Stimulated activated memory B cell treated with anti-CD40 and anti-IgM and Interleukin-4, amounts not matched to agents 10 μg/mL and 1 μg/mL and 100 μg/mL, for 72 hours (primary cell): ENCODE measurements at places on chromosomes 3 and 15.

- ATAC-seq, result no peak
These were observed 40.6 kb downstream of the GOLGA8S start for GRCh38 chr15:23395030-23395692.

GRCh38 chr3:192915304-192915703 is 2.4 kb downstream of the MB21D2 start:
- ATAC-seq, result no peak

GRCh38 chr15:95989392-95989791 is 341.1 kb upstream of the NR2F2 start:
- no peak for ATAC-seq

GRCh38 chr3:45690336-45691035 is 1.3 kb downstream of the SACM1L start:
- ATAC-seq, result no peak

DNA sequence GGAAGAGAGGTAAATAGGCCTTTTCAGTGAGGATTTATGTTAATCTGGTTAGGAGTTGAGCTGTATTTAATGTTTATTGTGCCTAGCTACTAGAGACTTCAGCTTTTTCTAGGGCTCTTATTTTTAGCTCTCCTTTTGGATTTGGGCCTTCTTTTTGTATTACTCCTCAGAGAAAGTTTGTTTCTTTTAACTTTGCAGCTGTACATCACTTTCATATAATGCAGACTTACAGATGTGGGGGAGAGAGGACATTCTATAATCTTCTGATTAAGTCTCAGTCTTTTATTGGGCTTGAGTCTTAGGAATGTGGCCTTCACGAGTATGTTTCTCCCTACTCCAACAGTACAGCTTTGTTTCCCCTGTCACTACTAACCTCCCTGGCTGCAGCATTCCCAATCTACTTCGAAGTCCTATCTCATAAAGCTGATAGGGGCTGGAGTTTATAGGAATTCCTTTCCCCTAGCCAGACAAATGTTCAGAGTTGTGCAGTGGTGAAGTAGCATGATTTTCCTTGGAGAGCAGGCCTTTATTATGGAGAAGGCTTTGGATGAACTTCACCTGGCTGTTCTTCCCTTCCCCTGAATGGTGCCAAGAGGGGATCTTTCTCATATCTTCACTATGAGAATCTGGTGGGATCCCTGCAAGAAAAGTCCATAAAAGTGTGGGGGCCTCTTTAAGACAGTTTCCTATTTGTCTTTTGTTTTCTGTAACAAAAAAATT is 82.2 kb upstream of the CBLB start:
- ATAC-seq, result no peak

DNA sequence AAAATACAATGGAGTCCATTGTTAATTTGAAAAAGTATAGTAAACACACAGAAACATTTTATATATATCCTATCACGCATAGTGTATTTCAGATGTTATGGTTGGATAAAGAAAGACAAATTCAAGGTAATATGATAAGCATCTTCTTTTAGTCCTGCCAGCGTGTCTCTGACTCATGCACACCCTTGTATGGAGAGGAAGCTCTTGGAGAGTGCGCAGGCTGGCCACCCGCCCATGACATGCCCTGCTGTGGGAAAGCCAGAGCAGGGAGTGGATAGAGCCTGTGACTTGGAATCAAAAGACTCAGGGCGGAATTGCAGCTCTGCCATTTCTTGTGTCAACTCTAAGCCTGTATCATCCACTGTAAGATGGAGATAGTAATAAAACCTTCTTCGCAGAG is 23.0 kb upstream of the COPG1 start:
- ATAC-seq, result no peak

- ATAC-seq, result no peak
These were observed 347.4 kb downstream of the LRTM1 start for GRCh38 chr3:54580453-54580852.

DNA sequence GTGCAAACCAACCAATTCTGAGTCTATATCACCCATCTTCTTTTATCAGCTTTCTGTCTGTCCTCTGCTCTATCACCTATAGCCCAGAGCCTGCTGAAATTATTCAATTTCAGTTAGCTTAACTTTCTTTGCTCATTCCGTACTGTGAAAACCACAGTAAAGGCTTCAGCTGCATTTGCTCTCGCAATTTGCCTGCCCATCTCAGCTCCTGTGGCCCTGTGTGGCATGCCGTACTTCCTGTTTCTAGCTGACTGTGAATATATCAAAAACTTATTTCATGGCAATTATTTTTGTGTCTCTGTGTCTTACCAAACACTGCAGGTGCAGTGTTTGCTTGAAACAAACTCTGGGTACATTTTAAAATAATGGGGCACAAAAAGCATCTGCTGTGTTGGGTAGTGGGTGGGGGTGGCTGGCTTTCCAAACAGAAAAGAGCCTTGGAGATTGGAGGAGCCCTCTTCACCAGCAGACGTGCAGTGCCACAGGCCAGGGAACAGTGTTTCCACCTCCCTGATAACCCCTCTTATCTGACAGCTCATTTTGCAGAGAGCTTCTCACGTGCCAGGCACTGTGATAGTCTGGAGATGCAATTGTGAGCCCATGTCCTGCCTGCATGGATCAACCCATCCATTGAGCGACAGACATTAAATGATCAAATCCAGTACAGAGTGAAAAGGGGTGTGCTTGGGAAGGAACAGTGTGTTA is 45.2 kb downstream of the GASK1A start:
- ATAC-seq, result no peak

DNA sequence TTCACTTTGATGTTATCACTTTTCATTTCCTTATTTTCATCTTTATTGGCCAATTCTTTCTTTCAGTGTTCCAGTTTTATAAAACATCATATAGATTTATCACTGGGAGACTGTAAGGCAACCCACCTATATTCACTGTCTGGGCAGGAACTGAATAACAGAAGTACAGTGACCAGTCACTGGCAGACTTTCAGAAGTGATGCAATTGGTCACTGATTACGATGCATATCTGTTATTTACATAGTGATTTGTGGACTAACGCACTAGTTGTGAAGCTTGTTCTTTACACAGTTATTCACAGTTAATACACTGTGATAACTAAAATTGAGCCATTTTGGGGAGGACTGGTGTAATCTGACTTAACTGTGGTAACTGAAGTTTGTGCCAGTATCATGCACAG is 190.2 kb upstream of the DPH6 start:
- ATAC-seq, result no peak

DNA sequence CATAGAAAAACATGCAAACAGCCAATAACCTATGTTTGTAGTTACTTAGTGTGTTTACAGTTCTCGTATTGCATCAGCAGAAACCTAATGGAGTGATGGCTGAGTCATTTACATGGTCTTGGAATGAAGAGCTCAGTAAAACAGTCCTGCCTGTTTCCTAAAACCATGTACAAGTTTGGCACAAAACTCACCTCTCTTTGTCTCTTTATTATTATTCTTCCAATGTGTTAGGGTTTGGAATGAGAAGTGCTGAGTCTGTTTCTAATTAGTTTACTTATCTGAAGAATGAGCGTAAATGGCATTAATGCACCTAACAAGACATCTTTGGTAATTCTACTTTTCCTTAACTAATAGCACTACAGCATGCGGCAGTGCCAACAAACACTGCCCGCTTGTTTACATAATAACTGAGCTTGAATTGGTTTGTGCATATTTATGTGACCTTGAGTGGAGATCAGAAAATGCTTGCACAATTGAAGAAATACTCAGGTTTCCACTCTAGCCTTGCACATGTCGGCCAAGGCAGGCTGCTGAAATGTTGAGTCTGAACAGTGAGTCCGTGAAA is 385.4 kb upstream of the SEMA6D start:
- no peak for ATAC-seq

DNA sequence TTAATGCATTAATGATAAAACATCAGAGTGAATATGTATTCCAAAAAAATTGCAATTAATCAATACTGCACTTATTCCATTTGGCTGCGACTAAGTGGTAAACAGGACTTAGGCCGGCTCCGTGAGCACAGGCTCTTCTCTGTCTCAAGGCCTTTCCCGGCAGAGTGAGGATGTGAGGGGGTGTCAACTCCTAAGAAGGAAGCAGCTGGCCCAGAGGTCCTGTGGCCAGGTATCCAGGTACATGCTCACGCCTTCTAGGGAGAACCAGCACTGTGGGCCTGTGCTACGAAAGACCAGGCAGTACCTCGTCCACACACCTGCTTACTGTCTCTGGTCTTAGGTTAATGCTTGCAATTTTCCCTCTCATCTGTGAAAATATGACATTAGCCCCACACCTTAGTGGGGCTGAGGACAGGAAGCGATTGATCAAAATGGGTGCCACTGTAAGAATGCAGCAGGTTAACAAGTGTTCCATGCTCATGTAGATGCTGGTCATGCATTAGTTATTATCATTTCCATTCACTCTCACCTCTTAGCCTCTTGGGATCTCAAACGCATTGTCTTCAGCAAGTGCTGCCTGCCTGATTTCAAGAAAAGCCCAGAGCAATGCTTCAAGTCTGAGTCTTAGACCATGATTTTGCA is 175.3 kb downstream of the ABHD5 start:
- no peak for ATAC-seq

- peak; percentile 68 for ATAC-seq
These were observed 59.7 kb upstream of the TMEM108 start for GRCh38 chr3:132978464-132978863.

DNA sequence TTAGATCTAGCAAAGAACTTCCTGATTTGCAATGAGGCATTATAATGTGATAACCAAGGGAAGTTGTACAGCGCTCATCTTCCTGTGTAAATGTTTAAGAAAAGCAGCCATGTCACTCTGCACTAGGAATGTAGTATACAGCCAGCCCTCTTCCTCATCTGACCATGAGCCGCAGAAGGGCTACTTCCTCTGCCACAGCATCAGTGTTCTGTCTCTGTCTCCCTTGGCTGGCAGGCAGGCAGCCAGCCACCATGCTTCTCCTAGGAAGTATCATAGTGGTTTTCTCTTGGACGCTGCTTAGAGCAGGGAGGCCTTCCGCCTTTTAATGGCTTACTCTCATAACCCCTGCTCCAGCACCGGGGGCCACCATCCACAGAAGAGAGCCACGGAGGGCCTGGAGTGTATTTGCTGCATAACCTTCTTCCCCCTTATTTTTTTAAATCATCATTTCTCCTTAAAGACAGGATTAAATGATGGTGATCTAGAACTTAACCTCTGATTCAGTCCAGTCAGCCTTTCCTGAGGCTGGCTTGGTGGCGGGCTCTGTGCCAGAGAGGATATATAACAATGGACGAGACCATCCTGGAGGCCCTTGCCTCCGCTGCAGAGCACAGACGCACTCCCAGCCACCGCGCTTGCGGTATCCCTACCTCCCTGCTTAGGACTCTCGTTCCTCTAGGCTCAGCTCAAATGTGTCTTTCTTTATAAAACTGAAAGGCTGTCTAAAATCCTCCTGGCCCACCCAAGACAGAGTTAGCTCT is 57.3 kb upstream of the PLXNA1 start:
- ATAC-seq, result no peak

- ATAC-seq, result no peak
These were observed 37.5 kb downstream of the SERPINI1 start for GRCh38 chr3:167772992-167773391.

DNA sequence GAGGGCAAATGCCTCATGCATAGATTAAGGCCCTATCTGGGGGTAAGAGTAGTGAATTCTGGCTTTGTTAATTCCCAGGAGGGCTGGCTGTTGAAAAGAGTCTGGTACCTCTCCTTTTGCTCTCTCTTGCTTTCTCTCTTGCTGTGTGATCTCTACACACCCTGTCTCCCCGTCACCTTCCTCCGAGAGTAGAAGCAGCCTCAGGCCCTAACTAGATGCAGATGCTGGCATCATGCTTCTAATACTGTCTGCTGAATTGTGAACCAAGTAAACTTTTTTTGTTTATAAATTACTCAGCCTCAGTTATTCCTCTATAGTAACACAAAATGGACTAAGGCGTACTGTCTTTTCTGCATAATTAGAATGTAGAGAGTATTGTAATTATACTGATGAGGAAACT is 908.1 kb downstream of the DIPK2A start:
- ATAC-seq, result no peak

- ATAC-seq, result peak; percentile 87
These were observed 66.2 kb upstream of the CSTA start for GRCh38 chr3:122258757-122259371.

DNA sequence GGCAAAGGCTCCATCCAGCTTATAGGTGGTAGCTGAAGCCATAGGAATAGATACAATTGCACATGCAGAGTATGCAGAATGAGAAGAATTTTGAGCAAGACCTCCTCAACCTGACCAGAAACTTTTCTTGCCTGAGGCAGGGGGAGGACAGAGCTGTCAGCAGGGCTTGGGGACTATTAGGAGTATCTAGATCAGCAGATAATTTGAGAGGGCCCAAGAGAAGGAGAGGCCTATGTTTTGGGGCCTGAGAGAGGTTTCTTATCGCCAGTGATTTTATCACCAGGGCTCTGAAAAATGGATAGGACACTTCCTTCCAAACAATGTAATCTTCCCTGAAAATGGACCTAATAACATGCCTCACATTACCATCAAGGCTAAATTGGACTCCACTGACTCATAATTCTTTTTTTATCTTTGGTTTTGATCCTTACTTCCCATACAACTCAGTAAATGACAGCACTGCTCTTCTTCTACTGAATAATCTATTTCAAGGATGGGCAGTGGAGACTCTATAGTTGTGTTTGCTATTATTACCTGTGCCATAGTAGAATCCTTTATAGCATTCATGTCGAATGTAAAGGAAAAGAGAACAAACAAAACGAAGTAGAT is 15.8 kb upstream of the RAMAC start:
- no peak for ATAC-seq

DNA sequence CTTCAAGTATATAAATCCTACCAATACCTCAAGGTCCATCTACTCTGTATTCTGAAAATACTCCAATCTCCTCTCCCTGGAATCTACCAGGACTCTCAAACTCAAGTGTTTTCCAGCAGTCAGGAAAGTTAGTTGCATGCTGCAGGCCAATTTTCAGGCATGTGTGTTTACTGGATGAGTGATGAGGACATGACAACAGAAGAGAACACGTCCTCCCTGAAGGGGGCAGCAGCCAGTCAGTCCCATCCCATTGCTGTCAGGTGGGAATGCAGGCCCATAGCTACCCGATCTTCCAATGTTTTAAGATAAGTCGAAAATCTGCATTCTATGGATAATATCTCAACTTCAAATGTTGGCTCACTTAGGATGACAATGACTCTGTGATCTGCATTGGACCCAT is 496.2 kb downstream of the FHIT start:
- no peak for ATAC-seq

GRCh38 chr3:194138732-194139070 is 2.8 kb downstream of the HES1 start:
- ATAC-seq, result no peak

DNA sequence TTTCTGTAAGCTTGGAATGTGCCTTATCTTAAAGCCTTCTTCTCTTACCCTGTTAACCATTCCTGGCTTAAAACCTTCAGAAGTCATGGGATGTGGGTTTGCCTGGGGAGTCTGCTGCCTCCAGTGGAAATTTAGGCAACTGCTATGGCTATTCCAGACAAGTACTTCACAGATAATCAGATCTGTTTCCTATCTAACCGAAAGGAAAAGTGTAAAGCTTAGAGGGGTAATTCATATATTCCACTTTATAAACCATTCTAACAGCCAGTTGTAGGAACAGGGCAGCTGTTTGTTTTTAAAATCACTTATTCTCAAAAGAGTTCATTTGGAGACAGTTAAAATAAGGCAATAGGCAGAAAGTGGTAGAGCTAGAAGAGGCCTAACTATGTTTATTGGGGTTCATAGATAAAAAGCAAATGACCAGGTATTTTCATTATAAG is 219.9 kb downstream of the TCF12 start:
- no peak for ATAC-seq
